T-helper 9 cell (primary cell): ENCODE measurements at places on chromosomes 16 and 17.

GRCh38 chr16:3075523-3075915 lies 10.1 kb downstream of the IL32 start:
- no peak for DNase-seq

- DNase-seq, result no peak
Measured at GRCh38 chr16:57977418-57978069, 6.6 kb upstream of the CNGB1 start.

DNA sequence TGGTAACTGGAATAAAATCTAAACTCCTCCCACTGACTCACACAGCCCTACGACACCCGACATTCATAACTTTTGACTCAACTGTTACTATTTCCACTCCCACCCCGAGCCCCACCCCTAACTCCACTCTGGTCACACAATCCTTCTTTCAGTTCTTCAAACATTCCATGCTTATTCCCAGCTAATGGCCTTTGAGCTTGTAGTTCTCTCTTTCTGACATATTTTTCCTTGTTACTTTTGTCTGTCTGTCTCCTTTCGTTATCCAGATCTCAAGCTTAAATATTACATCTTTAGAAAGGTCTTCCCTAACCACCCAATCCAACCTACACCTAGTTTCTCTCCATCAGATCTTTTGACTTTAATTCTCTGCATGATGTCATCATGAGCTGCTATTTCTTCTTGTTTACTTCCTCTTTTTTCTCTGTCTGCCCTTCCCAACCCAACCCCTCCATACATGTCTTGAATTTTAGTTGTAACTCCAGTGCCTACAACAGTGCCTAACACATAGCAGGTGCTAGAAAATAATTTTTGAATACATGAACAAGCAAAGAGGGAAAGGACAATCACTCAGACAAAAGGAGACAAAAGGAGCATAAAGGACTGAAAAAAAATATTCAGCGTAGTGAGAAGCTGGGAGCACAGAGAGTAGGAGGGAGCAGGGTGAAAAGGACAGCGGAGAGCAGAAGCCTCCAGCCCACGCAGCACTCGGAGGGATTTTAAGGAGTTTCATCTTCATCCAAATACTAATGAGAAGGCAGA lies 65.2 kb upstream of the SMIM36 start:
- DNase-seq, result no peak

DNA sequence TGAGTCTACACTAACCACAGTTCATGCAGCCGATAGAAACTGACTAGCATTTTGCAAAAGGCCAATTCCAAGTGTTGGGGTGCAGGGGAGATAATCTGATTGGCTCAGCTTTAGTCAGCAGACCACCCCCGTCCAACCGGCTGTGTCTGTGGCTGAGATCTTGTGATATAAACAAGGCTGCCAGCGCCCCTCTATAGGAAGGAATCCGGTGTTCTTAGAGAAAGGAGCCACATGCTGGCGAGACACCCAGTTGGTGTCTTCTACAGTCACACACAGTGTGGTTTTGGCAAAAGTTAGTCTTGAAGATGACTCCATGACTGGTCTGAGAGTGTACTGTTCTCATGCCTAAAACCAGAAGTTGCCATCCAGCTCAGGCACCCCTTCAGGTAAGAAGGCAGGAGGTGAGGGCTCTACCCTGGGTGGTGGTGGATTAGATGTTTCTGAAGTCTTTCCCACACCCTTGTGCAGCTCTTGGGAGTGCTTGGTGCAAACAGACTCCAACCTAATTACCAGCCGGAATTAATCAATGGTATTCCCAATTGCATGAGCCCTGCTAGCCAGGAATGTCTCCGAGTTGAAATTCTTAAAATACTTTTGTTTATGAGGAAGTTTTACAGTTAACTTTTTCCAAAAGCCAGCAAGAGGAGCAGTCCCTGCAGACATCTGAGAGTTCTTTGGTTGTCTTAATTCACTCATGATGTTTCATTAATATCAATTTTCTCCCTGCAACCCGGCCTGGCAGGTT lies 172.3 kb upstream of the IRX6 start:
- DNase-seq, result no peak

- peak; percentile 13 for DNase-seq
Measured at GRCh38 chr17:1055751-1056645, 59.1 kb downstream of the TIMM22 start.

DNA sequence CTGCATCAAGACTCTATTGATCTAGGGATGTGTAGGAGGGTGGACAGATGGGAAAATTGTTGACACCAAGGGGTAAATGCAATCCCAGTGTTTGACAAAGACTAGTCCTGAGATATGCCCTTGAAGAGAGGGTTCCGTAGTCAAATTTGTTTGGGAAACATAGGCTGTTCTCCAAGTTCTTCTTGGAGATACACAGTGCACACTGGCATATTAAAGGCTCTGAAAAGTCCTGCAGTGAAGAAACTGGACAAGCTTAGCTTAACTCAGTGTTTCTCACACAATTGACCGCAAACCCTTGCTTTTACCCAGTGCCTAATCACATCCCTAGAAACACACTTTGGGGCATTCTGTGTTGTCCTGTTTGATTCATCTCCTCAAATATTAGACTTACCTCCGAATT lies 10.8 kb downstream of the DHRS7C start:
- no peak for DNase-seq

DNA sequence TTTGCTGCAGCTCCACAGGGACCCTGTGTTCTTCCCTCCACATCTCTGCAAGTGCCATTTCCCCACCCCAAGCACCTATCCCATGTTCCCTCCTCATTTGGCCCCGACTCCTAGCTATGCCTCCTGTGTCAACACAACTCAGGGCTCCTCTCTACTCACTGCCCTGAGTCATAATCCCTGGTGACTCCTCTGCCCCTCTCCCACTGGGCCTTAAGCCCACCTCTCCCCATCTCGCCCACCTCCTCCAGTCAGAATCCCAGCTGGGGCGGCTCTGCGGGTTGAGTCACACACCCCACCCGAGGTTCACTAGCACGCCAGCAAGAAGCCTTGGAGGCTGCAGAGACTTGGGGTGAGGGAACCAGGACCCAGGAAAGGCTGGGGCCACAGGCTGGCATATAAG lies 346.2 kb downstream of the FOXL1 start:
- DNase-seq, result no peak
